ENCODE measurements at places on chromosomes 2 and 18. TPM values are rescaled to one million over a fixed set of nuclear protein-coding genes. Genes with fewer than 3 reads are reported as not detected.

Gene FHL2
- polyA plus RNA-seq, result 92.7 TPM

Gene NEB
- polyA plus RNA-seq, result not detected

Gene GCG
- polyA plus RNA-seq, result not detected

Gene SUCLG1
- 88.4 TPM for polyA plus RNA-seq

Gene HS6ST1
- polyA plus RNA-seq, result 15.8 TPM

Gene IMPA2
- 35.0 TPM for polyA plus RNA-seq

Gene SP140
- 0.19 TPM for polyA plus RNA-seq

DNA sequence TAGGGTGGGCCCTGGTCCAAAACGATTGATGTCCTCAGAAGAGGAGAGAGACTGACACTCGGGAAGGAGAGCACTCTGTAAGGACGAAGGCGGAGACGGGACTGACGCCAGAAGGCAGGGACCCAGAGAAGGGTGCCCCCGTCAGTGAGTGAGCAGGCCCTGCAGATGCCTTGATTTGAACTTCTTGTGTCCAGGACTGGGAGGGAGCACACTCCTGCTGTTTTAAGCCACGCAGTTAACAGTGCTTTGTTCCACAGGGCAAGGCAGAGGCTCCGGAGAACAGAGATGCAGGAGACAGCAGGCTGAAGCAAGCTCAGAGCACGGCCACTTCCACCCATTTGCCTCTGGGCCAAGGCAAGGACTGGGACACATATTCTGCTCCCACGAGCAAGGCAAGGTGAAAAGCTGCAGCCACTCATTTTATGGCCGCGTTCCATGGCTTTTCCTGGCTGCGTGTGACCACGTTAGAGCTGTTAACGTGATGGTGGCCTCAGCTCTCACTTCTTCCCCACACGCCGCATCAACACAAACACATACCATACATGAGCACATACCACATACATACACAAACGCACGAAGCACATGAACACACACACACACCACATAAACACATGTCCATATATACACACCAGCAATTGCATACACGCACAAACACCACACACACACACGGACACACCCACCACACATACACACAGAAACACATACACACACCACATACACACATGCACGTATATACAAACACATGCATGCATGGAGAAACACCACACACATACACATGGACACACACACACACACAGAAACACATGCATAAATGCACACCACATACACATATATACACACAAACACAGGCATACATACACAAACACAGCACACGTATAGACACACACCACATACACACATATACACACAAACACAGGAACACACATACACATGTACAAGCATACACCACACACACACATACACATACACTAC lies 521.0 kb upstream of the MYT1L start:
- no peak for DNase-seq

GRCh38 chr2:27959496-27959895 lies 69.0 kb downstream of the BABAM2 start:
- no peak for DNase-seq

DNA sequence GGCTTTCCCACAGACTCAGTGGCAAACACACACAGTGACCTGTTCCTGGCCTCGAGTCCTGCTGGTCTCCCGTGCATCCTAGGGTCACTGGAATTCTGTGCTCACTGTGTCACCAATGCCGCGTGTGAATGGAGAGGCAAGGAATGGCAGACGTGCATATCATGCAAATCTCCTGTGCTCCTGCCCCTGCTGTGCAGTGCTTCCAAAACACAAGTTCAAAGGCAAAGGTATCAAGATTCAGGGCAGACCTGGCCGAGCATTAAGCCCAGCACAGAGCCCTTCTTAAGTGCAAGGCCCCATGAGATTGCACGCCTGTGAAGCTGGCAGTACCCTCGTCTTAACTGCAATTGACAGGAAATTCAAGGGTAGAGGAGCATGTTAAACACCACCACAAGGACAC lies 129.1 kb downstream of the NDUFA10 start:
- no peak for DNase-seq

DNA sequence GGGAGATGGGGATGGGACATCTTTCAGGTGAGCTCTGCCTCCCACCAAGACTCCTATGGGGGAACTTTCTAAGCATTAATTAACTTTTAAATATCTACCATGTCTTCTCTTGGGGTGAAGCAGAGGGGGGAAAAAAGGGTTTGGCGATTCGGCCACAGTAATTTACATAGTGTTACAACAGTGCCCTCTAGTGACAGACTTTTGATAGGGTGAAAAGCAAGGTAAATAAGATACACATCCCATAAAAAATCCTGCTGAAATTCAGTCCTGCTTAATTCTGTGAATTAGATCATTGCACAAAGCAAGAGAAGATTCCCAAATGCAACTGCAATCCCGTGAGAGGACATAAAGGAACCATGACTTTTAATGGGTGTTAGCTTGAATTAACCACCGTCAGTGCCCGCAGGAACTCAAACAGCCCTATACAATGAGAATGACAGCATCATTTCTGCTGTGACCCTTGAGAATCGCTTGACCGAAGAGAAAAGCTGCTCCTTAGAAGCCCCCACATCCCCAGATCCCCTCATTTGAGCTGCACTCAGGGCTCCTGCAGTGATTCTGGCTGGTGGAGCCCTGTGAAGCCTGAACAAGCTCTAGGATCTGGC lies 32.8 kb downstream of the FAM124B start:
- DNase-seq, result no peak

DNA sequence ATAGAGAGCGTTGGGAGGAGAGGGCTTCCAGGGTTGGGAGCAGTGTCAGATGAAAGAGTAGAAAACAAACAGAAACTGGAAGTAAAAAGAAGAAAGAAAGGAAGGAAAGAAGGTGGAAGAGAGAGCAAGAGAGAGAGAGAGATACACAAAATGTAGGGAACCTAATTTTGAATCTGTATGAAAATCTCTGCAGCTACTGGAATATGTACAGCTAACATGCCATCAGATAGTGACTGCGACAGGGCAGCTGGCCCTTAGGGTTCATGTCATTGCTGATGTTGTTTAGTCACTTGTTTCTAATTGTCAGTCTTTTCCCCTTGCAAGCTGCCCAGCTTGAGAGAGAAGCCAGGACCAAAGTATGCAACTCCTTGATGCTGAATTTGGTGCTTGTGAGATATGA lies 85.8 kb downstream of the POLE4 start:
- DNase-seq, result no peak

- no peak for DNase-seq
Observed at GRCh38 chr2:30759481-30759880, 47.8 kb downstream of the CAPN13 start.

DNA sequence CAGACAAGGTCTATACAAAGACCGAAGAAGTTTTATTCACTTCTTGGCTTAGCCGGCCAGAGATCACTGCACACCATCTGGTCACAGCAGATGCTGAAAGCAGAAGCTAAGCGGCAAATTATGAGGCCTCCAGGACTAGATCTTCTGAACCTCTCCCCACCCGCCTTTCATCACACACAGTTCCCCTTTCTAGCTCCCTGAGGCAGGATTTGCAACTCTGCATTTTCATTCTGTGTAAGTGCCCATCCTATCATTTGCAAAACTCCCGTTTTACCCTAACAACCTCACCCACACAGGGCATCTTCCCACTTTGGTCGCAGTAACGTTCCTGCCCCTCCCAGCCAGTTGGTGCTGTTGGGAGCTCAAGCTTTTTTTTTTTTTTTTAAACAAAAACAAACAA lies 3.1 kb upstream of the MOB1A start:
- no peak for DNase-seq

GRCh38 chr2:170821531-170822289 lies 5.0 kb downstream of the GAD1 start:
- no peak for DNase-seq

GRCh38 chr2:119219873-119220272 lies 3.8 kb upstream of the STEAP3 start:
- no peak for DNase-seq

DNA sequence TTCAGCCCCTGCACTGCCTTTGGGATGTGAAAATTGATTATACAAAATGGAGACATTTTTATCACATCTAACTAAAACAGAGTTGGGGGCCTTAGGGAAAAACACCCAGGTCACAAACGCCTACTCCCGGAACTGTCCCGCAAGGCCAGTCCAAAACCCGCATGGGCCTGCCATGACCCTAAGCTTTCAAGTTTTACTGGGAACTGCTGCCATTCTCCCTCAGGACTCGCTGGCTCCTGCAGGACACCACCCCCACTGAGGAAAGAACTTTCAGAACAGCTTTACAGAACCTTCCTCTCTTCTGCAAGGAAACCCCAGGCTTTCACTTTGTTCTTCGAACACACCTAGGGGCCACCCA lies 320.4 kb upstream of the HS6ST1 start:
- DNase-seq, result no peak

DNA sequence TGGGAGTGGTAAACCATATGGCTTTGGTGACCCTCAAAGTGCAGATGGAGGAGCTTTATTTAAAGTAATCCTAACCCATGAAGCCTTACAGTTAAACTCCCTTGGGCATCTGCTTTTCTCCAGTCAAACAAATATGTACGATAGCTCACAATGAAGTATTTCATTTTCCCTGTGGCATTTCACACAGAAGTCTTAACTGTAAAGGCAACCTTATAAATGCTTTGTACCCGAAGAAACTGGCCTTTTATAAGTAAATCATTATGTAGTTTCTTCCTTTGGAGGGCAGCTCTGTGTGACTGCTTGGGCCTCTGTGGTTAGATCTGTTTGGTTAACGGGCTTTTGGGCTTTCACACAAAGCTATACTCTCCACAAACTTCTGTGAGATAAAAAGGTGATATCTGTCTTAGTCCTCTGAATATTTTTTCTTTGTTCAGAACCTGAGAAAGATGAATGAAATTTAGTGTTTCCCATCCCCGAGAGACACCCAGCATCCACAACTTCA lies 46.6 kb downstream of the SCN1A start:
- no peak for DNase-seq

DNA sequence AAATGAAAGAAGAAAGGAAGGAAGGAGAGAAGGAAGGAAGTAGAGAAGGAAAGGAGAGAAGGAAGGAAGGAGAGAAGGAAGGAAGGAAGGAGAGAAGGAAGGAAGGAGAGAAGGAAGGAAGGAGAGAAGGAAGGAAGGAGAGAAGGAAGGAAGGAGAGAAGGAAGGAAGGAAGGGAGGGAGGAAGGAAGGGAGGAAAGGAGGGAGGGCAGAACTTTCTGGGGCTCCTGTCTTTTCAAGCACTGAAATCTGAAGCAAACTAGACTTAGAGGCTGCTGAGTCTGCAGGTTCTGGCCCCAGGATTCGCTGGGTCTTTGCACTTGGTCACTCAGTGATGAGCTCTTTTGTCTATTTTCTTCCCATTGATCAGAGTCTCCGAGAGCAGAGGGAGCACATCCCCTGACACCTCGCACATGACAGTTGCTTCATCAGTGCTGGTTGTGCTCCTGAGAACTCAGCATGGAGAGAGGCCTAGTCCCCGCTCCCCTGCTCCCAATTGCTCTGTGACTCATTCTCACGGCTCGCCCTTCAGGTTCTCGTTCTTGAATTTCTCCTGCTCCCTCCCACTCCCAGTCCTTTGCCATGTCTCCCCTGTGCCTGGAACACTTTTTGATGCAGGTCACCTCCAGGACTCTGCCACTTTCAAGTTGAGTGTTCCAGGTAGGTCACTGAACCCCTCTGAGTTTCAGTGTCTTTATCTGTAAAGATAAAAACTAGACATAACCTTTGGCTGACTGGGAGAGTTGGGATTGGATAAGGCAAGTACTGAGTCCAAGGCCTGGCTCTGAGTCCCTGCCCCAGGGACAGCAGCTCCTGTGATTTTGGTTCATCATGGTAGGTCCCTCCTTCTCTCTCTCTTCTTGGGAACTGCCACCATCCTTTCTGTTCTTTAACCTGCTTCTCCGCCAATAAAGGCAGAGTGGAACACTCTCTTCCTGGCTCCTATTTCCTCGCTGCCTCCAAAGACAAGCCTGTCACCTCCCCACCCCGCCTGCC lies 55.2 kb downstream of the TNP1 start:
- DNase-seq, result no peak

DNA sequence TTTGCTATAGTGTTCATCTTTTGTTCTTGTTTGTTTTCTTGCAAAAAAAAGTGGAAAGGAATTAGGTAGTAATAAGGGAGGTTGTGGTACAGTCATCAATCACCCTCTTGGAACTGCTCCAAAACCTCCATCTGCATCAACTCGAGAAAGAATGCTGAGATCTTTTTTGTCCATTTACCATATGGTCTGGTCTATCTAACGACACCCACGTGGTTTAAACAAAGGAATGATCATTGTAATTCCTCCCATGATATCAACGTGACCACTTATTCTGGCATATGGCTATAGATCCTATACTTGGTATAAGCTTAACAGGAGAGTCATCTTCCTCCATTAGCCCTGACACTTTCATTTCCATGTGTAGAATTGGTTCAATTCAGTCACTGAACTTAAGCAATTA lies 1025.3 kb upstream of the NXPH2 start:
- DNase-seq, result no peak

GRCh38 chr18:5294457-5295230 lies 882 bp downstream of the ZBTB14 start:
- no peak for DNase-seq

Measured in foreskin keratinocyte (primary cell).